ENCODE measurements at places on chromosomes 2 and 18.
A peak's percentile ranks its signal among the peaks of the same experiment; 100 is the strongest.

GRCh38 chr2:173171924-173172643, 96.4 kb downstream of the MAP3K20 start:
- DNase-seq: no peak

GRCh38 chr2:216743781-216744180, 48.4 kb upstream of the IGFBP5 start:
- DNase-seq: no peak

DNA sequence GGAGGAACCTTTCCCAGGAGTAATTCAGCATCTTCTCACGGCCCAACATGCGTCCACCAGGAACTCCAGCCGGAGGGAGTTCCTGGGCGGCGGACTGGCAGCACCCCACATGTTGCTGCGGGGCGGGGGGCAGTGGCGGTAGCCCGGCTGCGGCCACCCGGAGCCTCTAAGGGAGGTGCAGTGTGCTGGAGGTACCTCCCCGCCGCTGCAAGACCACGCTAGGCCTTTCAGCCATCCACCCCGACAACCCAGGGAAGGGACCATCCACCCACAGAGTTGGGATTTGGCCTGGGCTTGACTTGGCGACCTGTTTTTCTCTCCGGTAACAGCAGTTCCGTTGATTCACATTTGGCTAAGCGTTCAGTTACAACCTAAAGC, 625 bp downstream of the LYPD6 start:
- DNase-seq: no peak

DNA sequence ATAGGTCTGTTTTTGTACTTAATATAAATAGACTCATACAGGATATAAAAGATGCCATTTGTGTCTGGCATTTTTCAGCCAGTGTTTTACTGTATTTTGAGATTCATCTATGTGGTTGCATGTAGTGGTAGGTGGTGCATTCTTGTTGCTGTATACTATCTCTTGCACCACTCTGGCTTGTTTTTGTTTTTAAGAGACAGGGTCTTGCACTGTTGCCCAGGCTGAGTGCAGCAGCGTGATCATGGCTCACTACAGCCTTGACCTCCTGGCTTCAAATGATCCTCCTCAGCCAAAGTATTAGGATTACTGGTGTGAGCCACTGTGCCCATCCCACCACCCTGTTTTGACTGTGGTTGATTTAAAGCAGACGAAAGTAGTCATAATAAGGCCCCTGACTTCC, 12.6 kb downstream of the HK2 start:
- DNase-seq: no peak

DNA sequence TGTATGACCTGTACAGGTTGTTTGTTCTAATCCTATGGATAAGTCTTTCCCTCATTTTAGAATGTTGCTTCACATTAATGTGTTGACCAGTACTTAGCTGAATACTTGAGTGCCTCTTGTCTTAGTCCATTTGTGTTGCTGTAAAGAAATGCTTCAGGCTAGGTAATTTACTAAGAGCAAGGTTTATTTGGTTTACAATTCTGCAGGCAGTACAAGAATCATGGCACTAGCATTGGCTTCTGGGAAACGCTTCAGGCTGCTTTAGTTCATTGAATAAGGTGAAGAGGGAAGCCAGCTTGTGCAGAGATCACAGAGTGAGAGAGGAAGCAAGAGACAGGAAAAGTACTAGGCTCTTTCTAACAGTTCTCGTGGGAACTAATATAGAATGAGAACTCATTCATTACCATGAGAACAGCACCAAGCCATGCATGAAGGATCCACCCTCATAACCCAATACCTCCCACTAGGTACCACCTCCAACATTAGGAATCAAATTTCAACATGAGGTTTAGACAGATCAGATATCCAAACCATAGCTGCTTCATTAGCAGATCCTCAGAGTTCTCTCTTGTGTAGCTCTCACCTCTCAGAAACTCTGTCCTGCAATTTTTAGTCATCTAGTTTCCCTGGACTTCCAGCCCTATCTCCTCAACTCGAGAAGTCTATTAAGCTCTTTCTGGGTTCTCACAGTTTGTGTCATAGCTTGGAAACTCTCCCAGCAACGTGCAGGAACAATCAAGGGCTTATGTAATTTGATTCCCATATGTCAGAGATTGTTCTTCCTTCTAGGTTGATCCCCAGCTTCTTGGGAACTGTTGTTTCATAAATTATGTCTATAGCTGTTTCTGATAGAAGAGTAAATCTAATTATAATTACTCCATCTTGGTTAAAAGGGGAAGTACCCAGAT, 2082.3 kb upstream of the CELF4 start:
- DNase-seq: peak; percentile 25

GRCh38 chr2:25586726-25587144, 86.6 kb downstream of the DTNB start:
- DNase-seq: no peak

DNA sequence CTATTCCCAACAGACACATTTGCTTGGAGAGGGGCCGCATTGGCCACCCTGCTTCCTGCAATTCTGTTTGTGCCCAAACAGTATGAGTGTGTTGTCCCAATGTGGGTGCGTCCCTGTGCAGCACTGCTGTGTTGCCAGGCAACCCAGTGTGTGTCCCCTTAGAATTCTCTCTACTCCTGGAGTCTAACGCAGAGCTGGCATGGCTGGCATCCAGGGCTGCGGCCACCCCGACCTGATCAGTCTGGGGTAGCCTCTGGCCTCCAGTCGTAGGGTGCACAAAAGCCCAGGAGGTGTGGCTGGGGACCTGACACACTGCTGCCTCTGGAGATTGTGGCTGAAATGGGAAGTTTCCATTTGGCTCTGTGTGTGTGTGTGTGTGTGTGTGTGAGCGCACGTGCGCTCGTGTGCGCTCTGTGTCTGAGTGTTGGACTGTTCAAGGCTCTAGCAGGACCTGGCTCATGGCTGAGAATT, 48.0 kb downstream of the TEX44 start:
- peak; percentile 21 for DNase-seq

GRCh38 chr18:26656944-26657536, 108.7 kb upstream of the KCTD1 start:
- peak; percentile 68 for DNase-seq

DNA sequence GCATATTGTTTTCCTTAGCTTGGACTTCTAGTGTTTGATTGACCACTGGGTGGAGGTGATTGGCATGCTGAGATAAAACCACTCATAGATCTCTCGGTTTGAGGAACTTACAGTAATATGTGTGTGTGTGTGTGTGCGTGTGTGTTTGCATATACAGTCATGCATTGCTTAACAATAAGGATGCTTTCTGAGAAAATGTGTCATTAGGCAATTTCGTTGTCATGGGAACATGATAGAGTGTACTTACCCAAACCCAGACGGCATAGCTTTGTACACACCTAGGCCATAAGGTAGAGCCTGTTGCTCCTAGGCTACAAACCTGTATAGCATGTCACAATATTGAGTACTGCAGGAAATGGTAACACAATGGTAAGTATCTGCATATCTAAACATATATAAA, 167.3 kb downstream of the NYAP2 start:
- peak; percentile 63 for DNase-seq

- DNase-seq: no peak
Observed at GRCh38 chr2:174157053-174157452, 91.3 kb downstream of the OLA1 start.

- DNase-seq: no peak
Observed at GRCh38 chr2:118292991-118293390, 204.7 kb downstream of the INSIG2 start.

- no peak for DNase-seq
Observed at GRCh38 chr2:7363906-7364305, 446.7 kb downstream of the RNF144A start.

DNA sequence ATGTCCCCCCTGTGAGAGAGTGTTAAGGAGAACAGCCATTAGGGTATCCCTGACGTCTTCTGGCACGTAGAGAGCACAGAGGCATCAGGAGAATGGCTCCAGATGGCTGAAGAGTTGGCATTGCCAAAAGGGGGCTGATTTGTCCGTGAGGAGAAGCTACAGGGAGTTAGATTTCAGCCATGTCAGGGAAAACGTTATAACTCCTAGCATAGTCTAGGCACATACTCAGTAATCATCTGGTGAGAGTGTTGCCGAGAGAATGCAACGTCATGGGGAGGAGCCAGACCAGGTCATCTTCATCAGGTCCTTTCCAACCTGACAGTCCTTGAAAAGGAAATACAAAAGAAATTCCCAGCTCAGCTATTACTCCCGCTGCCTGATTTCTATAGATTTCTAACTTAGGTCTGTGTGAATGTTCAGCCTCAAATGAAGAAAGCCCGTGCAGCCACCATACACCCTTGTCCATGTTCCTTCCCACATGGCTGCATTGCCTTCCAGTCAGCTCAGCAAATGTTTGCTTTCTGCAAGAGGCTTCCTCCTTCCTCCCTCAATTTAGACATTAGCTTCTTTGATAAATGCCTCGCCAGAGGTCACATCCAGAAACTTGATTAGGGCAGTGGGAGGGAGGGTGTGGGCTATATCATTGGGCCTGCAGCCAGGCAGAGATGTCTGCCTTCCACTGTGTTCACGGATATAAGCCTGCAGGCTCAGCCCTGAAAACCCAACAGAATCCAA, 93.0 kb downstream of the STPG4 start:
- no peak for DNase-seq

GRCh38 chr18:4888251-4889040, 308.6 kb downstream of the AKAIN1 start:
- no peak for DNase-seq

DNA sequence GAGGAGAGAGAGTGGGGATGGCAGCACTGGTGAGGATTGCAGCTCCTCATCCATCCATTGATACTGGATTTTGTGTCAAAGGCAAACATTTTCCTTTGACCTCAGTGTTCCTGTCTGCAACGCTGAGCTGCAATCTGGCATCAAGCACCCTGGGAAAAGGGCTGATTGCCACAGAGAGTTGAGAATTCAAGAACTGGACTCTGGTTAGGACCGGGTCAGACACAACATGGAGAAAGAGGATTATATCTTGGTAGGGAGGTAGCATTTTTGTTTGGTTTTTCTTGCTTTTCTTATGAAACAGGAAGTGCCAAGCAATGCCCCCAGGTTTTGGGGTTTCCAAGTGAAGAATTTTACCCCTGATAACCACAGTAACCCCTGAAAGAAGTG, 81.9 kb upstream of the PKDCC start:
- DNase-seq: no peak

- no peak for DNase-seq
Observed at GRCh38 chr2:241157841-241158545, 7.7 kb downstream of the PPP1R7 start.

GRCh38 chr2:90069290-90069894, 1377.9 kb downstream of the RPIA start:
- DNase-seq: no peak

DNA sequence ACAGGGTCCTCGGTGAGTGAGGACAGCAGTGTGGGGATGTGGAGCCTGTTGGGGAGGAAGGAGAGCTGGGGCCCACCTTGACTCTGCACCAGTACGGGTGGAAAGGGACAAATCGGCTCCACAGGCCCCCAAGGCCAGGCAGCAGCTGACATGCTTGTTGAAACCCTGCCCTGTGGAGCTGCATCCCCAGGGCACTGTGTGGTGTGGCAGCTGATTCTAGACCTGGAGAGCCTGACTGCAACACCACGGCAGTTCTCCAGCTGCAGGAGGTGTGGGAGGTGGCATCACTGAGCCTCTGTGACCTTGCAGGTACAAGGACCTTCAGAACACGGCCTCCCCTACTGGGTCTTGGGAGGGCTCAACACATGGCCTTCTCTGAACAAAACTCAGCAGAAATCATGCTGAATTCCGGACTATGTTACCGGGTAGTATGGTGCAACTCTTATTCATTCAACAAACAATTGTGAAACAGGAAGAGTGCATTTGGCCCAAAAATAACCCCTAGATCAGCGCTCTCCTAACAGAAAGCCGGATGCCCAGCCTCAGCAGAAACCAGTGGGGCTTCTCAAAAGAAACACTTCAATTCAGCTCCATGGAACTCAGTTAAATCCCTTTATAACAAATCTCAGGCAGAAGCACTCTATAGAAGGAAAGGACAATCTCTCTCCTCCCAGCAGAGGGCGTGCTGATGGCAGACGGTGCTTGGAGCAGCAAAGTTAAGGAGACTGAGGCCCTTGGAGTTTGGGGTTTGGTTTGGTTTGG, 104.4 kb upstream of the SALL3 start:
- DNase-seq: peak; percentile 41

- no peak for DNase-seq
Observed at GRCh38 chr2:38622210-38622609, 19.5 kb upstream of the HNRNPLL start.

- no peak for DNase-seq
Observed at GRCh38 chr2:126863336-126864015, 35.2 kb upstream of the TEX51 start.

DNA sequence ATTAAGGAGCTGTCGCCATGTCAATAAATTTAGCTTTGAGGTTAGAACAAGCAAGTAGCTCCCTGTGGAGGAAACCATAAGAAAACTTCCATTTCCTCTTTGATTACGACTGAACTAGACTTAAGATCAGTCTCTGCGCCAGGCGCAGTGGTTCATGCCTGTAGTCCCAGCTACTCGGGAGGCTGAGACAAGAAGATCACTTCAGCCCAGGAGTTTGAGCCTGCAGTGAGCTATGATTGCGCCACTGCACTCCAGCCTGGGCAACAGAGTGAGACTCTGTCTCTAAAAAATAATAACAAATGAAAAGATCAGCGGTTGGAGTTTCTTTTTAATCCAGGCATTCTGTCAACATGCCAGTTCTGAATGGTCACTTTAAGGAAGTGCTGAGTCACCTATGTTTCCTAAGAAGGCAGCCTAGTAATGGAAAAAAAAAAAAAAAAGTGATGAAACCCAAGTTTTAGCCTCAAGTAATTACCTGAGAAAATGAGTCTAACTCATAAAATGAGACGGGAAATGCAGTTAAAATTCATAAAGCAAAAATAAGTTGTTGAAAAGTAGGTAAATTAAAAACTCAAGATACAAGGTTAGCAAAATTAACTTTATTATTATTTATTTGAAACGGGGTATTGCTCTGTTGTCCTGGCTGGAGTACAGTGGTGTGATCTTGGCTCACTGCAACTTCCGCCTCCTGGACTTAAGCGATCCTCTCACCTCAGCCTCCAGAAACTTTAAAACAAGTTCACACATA, 10.2 kb downstream of the C18orf32 start:
- no peak for DNase-seq

DNA sequence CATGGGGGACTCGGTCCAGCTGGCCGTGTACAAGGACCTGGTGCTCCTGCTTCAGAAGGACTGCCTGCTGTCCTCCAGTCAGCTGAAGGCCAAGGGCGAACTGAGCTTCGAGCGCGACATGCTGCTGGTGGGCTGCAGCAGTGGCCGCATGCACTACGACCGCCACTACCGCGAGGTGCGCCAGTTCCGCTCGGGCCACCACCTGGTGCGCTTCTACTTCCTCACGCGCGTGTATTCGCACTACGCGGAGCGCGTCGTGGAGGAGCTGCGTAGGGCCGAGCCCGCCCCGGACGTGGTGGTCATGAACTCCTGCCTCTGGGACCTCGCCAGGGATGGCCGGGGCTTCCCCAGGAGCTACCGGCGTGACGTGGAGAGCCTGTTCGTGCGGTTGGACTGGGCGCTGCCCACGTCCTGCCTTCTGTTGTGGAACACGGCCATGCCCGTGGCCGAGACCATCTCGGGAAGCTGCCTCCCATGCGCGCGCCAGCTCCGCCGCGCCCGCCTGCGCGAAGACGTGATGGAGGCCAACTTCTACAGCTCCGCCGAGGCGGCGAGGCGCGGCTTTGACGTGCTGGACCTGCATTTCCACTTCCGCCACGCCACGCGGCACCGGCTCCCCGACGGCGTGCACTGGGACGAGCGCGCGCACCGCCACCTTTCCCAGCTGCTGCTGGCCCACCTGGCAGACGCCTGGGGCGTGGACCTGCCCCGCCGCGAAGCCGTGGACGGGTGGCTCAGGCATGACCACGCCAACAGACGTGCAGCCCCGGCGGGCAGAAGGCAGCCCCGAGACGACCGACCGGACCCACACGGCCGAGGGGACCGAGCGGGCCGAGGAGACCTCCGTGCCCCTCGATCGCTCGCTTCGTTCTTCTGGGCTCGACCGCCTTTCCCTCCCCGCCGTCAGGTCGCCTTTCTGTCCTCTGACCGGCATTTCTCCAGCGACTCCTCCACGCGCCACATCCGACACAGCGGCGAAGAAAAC, 293.9 kb upstream of the ERBB4 start:
- no peak for DNase-seq

Data from NCI-H774 (cell line).